ENCODE measurements at places on chromosomes 16 and 17. TPM values are rescaled to one million over a fixed set of nuclear protein-coding genes. Genes with fewer than 3 reads are reported as not detected.
A peak's percentile ranks its signal among the peaks of the same experiment; 100 is the strongest.

The KRT15 gene
- total RNA-seq = 314 TPM

DNA sequence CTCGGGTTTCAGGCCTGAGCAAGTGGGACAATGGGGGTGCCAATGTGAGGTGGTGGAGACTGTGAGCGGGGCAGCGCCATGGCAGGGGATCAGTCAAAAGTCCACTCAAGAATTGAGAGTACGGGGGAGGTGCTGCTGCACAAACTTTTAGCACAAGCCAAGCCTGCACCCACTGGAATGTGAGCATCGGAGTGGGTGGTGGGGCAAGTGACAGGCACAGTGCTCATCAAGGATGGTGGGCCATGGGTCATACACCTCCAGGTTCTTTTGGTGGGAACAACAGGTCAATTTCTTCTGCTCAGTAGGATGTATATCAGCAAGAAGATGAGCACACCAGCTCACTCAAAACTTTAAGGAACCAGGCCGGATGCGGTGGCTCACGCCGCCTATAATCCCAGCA is 32.4 kb upstream of the PEMT start:
- no peak for DNase-seq

- DNase-seq = no peak
Observed at GRCh38 chr16:12060751-12061150, 84.2 kb downstream of the SNX29 start.

DNA sequence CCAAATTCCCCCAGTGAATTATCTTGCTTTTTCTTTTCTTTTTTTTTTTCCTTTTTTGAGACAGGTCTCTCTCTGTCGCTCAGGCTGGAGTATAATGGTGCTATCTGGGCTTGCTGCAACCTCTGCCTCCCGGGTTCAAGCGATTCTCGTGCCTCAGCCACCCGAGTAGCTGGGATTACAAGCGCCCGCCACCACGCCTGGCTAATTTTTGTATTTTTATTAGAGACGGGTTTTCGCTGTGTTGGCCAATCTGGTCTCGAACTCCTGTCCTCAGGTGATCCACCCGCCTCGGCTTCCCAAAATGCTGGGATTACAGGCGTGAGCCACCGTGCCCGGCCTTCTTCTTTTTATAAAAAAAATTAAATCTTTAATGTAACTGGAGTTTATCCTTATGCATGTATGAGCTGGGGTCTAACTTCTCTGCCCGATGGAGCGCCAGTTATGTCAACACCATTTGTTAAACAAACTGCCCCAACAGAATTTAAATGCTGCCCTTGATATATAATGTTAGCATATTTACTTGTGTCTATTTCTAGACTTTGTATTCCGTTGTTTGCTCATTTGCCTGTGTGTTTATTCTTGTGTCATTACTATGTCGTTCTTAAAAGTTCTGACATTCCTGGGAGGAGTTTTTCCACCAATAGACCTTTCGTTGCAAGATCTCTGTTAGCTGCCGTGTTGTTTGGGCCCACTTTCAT is 535 bp upstream of the AURKB start:
- no peak for DNase-seq

The MYH8 gene
- not detected for total RNA-seq

DNA sequence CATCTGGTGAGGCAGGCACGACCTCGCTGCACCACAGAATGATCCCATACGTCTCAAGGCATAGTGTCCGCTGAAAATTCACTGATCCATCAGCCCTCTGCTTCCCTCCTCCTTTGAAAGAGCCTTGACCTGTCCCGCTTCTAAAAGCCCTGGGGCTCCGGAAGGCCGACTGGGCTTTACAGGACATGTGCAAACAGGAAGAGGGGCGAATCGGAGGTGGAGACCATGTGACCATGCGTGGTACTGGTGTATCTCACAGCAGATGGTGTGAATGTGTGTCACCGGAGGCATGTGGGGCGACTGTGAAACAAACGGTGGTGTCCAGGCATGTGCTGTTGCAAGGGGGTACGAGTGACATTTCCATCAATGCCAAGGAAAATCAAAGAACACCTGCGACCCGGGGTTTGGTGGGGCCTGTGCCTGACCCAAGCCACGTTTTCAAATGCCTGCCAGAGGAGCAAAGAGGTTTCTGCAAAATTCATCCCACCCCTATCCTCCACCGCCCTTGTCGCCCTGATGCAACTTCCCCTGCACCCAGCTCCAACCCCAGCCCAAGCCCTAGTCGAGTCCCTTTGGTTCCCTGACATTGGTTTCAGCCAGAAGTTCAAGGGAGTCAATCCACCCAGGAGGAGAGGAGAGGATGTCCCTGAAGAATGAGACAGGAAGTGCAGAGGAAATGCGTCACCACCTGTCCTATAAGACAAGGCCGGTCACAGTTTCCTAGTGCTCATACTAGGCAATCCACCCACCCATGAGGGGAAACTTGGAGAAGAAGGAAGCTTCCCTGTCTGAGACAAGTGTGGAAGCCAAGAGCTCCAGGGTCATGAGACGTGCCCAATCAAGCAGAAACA is 5.9 kb upstream of the KCNJ18 start:
- no peak for DNase-seq

DNA sequence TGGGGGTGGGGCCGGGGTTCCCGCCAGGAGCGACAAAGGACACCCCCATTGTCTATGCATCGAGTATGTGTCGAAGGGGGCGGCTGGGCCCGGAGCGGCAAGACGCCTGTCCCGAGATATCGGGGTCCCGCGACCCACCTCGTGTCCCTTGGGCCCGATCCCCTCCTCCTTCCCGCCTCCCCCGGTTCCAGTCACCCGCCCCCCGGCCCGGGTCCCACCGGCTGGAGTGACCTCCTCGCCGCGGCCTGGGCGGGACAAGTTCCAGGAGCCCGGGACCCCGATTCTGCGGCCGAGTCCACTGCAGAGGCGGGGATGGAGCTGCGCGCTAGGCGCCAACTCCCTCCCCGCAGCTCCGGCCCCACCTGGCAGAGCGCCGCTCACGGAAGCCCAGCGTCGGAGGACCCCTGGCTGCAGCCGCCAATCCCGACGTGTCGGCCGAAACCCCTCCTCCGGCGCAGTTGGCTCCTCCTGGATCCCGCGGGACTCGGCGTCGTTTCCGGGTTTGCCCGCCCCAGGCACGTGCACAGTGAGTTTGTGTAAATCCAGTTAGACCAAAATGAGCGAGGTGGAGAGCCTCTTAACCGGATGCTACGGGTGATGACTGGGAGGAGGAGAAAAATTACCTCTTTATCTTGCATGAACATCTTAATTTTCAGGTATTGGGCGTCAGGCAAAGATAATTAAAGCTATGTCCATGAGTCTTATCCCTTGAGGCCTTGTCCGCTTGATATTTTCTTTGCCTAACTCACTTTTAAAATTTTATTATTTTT is at the start of gene NMRAL1:
NMRAL1 (minus strand) TSS at position 434 of the 770 bp plus-strand sequence. CDS start 493 bp downstream, outside the sequence.
- DNase-seq = peak; percentile 88

GRCh38 chr17:65936013-65936412 is 255.9 kb downstream of the CEP112 start:
- DNase-seq = peak; percentile 80

DNA sequence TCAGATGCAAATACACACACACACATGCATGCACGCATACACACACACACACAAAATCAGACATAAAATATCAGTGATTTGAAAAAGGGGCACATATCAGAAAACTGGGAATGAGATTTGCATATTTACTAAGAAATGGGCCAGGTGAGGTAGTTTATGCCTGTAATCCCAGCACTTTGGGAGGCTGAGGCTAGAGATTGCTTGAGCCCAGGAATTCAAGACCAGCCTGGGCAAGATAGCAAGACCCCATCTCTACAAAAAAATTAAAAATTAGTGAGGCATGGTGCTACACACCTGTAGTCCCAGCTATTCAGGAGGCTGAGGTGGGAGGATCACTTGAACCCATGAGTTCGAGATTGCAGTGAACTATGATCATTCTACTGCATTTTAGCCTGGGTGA is 22.4 kb upstream of the PNPO start:
- DNase-seq = no peak

DNA sequence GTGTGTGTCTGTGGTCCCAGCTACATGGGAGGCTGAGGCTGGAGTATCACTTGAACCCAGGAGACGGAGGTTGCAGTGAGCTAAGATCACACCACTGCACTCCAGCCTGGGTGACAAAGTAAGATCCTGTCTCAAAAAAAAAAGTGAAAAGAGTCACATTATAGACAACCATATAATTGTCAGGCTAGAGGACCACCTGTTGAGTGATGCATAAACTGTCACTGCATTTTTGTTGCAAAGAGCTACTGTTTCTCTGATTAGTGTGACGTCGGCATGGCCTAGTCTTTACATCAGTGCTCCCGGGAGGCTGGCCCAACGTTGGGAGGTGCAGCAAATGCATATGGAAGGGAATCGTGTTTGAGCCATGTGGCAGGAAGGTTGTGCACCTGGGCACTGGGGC is 50.2 kb downstream of the CLEC16A start:
- no peak for DNase-seq

The ELMO3 gene
- 35.7 TPM for total RNA-seq

GRCh38 chr17:77867308-77867781 is 91.2 kb upstream of the TNRC6C start:
- no peak for DNase-seq

The MYO1D gene
- total RNA-seq = 62.2 TPM

- no peak for DNase-seq
Observed at GRCh38 chr17:59760160-59760559, 52.7 kb downstream of the VMP1 start.

DNA sequence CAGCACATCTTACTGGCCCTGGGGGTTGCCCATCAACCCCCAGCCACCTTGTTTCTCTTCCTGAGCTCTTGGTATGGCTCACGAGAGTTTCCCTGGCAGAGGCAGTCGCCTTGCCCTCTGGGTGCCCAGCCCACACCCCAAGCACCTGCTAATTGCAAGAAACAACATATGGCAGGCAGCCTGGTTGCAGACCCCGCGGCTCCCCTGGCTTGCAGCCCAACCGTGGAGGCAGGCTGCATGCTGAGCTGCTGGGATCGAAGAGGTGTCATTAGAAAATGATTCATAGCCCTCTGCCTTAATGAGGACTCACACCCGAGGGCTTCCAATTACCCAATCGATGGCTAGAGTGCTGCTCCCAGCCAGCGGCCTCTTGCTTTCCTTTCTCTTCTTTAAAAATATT is 115.7 kb downstream of the TMEM114 start:
- DNase-seq = no peak

DNA sequence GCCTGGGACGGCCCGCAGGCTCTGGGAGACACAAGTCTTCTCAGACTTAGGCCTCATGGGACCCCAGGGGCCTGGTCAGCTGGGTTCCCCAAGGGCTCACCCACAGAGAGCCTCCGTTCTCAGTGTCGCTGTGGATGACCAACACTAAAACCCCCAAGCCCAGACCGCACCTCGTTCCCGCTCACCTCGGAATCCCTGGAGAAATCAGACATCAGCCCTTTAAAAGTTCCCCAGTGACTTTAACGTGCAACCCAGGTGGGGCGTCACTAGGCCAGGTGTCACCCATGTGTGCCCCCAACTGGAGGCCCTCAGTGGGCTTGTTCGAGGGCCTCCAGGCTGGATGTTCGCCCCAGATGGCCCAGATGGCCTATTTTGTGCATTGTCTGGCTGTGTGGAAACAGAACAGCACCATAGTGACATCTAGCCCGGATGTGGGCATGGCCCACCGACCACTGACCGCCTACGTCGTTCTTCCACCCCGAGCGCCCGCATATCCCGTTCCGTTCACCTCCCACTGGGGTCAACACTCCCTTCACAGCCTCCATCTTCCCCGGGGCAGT is 52.3 kb upstream of the DNAH17 start:
- DNase-seq = no peak

The OR1A2 gene
- total RNA-seq = not detected

DNA sequence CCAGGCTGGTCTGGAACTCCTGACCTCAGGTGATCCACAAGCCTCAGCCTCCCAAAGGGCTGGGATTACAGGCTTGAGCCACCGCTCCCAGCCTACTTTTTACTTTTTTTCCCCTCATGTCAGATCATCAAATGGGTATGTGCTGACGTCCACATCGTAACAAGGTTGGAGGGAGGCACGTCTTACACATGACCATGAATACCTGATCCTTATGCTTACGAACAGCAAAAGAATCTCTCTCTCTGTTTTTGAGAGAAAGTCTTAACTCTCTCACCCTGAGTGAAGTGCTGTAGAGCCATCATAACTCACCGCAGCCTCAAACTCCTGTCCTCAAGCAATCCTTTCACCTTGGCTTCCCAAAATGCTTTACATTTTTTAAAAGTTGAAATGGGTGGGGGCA is 29.5 kb upstream of the TMEM92 start:
- no peak for DNase-seq

- no peak for DNase-seq
Observed at GRCh38 chr16:10123141-10123540, 59.1 kb downstream of the GRIN2A start.

DNA sequence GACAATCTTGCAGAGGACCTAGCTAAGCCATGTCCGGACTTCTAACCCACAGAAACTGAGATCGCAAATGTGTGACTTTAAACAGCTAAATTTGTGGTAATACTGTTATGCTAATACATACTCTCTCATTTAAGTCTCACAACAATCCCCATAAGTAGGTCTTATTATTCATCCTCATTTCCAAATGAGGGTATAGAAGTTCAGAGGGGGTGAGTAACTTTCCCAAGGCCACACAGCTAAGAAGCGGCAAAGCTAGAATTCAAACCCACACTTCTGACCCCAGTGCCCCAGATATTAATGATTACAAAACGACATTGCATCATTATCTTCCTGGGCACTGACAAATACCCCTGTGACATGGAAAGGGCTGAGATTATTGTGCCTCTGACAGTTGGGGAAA is 81.4 kb downstream of the CNGB1 start:
- no peak for DNase-seq

- DNase-seq = no peak
Observed at GRCh38 chr17:81941484-81942166, 4.5 kb upstream of the PYCR1 start.

DNA sequence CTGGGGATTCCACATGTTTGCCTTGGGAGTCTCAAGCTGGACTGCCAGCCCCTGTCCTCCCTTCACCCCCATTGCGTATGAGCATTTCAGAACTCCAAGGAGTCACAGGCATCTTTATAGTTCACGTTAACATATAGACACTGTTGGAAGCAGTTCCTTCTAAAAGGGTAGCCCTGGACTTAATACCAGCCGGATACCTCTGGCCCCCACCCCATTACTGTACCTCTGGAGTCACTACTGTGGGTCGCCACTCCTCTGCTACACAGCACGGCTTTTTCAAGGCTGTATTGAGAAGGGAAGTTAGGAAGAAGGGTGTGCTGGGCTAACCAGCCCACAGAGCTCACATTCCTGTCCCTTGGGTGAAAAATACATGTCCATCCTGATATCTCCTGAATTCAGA is 28.9 kb downstream of the CDRT15 start:
- no peak for DNase-seq

The CCDC92B gene
- total RNA-seq = 0.07 TPM

GRCh38 chr17:38600906-38601305 is 4.8 kb downstream of the SRCIN1 start:
- no peak for DNase-seq

The TP53TG3C gene
- not detected for total RNA-seq

DNA sequence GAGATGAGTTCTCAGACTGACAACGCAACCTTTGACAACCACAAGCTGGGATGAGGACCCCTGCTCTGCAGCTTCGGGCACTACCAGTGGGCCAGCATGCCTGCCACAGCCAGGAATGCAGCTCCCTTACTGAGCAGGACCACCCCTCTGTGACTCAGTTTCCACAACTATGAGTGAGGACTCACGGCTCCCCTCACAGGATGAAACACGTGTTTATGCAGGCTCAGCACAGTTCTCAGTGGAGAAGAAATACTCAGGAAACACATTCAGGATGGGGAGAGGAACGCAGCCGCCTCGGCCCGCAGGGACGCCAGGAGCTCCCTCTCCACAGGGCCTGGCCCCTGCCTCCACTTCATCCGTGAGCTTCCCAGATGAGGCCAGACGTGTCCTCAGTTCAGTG is 14.1 kb downstream of the DNASE1 start:
- no peak for DNase-seq

The STX8 gene
- 82.4 TPM for total RNA-seq
